ENCODE measurements at places on chromosomes 16 and 17.
A peak's percentile ranks its signal among the peaks of the same experiment; 100 is the strongest.

GRCh38 chr17:17494870-17495535 lies 1.2 kb downstream of the RASD1 start:
- DNase-seq = peak; percentile 19

- no peak for DNase-seq
Observed at GRCh38 chr17:81429821-81430551, 34.7 kb downstream of the BAHCC1 start.

DNA sequence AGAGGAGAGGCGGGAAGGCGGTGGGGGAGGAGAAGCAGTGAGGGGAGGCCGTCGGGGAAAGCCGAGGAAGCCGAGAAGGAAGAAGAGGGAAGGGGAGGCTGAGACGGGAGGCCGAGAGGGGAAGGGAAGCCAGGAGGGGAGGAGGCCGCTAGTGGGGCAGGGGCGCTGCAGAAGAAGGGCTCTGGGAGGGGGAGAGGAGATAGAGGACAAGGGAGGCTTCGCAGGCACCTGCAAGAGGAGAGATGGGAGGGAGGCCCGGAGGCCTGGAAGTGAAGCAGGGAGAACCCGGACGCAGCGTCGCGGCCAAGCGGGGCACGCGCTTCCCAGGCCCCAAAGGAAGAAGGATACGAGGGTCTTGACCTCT lies 2.3 kb downstream of the C17orf58 start:
- no peak for DNase-seq

GRCh38 chr17:57920916-57921703 lies 34.1 kb downstream of the CUEDC1 start:
- no peak for DNase-seq

GRCh38 chr16:924063-924462 lies 46.7 kb downstream of the LMF1 start:
- no peak for DNase-seq

GRCh38 chr17:61216066-61216465 lies 183.6 kb upstream of the TBX2 start:
- DNase-seq = no peak

DNA sequence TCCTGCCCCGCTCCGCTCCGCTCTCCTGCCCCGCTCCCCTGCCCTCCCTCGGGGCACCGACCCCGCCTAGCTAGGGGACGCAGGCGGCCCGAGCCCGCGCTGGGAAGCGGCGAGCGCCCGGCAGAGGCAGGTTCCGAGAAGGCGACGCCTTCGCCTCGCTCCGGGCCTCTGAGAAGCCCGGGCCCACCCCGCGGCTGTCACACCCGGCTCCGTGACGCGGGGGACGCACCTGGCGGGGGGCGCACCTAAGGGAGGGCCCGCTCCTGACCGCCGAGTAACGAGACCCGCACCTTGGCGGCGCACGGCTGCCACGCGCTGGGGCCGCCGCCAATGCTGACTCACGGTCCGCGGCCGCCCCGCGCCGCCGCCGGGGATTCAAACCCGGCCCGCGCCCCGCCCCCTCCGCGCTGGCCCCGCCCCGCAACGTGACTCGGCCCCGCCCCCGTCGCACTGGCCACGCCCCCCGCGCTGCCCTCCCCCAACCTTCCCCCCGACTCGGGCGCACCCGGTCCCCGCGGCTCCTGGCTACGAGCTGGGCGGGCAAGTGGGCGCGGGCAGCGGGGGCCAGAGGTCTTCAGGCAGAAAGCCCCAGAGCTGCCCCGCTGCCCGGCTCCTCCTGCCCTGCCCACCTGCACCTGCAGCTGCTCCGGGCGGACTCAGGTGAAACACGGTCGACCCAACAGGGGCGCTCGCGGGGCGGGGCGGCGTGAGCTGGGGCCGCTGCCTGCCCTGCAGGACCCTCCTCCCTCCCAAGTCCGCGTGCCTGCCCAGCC lies 27.8 kb downstream of the GNPTG start:
- peak; percentile 68 for DNase-seq

DNA sequence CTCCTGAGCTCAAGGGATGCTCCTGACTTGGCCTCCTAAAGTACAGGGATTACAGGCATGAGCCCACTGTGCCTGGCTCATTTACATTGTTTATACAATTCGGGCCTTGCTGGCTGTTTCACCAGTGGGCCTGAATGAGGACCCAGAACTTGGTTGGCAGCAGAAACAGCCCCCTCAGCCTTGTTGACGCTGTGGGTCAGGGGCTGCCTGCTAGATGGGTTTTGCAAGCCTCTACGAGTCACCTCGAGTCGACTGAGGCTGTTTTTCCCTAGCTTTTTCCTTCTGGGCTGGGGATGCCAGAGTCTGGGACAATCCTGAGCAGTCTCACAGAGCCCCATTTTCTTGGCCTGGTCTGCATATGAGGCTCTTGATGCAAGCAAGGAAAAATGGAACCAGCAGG lies 16.1 kb downstream of the PPL start:
- no peak for DNase-seq

- DNase-seq = no peak
Observed at GRCh38 chr17:81328978-81329926, 34.1 kb upstream of the SLC38A10 start.

DNA sequence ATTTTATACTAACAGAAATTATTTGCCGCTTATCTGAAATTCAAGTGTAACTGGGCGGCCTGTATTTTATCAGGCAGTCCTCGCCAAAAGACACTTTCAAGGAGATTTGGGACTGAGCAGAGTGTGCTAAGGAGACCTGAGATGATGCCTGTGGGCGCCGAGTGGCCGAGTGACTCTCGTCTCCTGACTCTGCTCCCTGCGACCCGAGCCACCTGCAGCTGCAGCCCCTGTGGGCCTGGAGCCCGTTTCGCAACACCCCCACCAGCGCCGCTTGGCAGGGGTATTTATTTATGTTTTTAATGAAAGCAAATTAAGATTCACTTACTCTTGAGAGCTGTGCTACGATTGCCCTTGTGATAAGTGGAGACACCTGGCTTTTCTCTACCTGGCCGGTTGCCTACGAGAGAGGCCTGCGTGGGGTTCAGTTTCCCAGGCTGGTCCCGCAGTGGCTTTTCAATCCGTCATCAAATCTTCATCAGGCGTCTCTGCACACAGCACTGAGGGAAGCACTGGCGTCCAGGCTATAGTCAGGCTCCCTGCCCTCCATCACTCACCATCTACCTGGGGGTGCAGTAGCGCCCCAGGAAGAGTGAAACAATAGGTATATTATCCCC lies 124.0 kb downstream of the SEC14L1 start:
- DNase-seq = no peak

DNA sequence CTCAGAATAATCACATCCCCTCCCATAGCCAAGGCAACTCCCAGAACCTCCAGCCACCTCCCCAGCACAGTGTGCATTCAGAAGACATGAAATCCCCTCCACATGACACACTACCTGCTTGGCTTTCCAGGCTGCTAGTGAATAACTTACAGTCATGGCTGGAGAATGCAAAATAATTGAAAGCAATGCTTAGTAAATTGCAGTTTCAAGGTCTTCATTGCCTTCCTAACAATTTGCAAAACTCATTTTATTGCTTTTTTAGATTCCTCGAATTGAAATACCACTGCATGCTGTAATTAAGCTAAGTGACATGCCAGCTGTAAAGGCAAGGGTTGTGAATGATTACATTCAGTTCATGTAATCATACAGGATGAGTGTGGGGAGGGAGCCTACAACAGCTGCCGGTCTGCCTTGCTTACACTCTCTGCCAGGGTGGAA lies 29.0 kb upstream of the HOXB13 start:
- no peak for DNase-seq

GRCh38 chr17:81438688-81439087 lies 43.4 kb downstream of the BAHCC1 start:
- no peak for DNase-seq

GRCh38 chr16:27341549-27341948 lies 27.8 kb downstream of the IL4R start:
- DNase-seq = no peak

- no peak for DNase-seq
Observed at GRCh38 chr17:37024181-37024637, 75.5 kb downstream of the AATF start.

DNA sequence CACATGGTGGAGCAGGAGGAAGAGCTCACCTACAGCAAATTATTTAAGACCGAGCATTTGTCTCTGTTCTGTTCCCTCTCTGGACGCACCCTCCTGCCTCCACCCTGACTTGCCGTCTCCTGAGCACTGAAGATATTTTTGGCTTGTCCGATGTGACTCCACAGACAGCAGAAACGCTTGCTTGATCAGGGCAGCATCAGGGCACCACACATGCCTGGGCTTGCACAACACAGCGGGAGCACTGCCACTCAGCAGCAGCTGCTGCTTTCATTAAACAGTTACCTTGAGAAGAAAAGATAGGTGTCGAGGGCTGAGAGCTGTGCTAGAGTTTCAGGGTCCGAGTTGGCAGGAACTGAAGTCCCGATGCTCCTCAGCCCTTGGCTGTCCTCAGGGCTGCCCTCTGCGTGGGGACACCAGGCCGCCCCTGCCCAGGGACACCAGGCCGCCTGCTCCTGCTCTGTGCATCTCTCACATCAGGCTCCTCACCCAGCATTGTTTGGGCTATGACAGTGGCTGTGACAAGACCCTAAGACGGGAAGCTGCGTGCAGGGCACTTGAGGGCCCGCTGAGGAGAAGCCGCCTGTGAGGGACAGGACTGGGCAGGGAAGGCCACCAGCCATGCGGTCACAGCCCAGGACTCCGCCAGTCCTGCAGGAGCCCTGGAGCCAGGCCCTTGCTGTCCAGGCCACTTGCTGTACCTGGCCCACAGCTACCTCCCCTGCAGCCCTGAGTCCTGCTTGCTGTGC lies 21.3 kb upstream of the CDH15 start:
- DNase-seq = no peak

- no peak for DNase-seq
Observed at GRCh38 chr16:21613361-21613760, 14.0 kb downstream of the METTL9 start.

GRCh38 chr16:70457446-70458166 lies 3.2 kb downstream of the FCSK start:
- DNase-seq = no peak

- DNase-seq = no peak
Observed at GRCh38 chr17:964876-965275, 14.7 kb downstream of the NXN start.

DNA sequence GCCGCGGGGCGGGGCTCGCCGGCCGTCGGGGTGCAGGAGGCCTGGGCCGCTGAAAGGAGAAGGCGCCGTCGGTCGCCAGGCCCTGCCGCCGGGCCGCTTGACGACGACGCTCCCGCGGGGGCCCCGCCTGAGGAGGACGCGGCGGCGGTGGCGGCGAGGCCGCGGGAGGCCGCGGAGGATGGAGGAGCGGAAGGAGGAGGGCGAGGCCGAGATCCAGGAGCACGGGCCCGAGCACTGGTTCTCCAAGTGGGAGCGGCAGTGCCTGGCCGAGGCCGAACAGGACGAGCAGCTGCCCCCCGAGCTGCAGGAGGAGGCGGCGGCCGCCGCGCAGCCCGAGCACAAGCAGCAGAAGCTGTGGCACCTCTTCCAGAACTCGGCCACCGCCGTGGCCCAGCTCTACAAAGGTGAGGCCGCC lies 430 bp downstream of the HAPSTR1 start:
- peak; percentile 52 for DNase-seq

DNA sequence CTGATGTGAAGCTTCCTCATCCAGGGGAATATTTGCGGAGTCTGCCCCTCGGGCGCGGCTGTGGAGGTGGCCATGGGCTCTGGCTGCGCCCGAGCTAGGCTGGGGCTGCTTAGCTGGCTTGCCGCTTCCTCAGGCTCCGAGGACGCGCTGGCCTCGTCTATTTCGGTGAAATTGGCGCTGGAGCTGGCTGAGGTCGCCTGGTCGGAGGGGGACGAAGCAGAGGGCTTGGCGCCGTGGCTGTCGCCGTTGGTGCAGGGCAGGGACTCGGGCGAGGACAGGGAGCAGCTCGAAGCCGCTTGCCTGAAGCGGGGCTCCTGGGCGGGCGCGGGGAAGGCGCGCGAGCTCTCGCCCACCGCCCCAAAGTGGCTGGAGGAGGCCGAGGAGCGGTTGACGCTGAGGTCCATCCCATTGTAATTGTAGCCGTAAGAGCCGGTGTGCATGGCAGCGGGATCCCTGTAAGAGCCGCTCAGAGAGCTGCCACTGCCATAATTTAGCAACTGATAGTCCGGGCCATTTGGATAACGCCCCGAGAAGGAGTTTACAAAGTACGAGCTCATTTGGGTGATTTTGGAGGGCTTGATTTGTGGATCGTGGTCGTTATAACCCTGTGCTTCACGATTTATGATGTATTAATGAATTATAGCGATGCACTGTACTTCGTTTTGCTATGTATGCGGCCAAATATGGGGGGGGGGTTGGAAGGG lies at the start of gene HOXB5:
HOXB5 (minus strand) TSS at position 654 of the 704 bp plus-strand sequence; CDS start at position 557, 97 bp downstream.
- no peak for DNase-seq

GRCh38 chr16:58222532-58223316 lies 24.8 kb upstream of the CSNK2A2 start:
- no peak for DNase-seq

GRCh38 chr17:1174263-1174880 lies 5.4 kb downstream of the ABR start:
- DNase-seq = no peak

DNA sequence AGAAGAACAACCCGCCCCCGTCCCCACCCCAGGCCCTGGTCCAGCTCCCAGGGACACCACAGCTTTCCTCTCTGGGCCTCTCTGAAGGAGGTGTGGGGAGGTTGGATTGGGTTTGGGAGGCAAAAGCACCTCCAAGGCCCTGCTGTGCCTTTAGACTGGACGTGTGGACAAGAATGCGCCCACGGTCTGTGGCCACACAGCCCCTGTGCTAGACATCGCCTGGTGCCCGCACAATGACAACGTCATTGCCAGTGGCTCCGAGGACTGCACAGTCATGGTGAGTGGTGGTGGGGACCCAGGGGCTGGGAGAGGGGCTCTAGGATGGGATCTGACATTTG lies 3.0 kb downstream of the CORO1A start:
- no peak for DNase-seq

DNA sequence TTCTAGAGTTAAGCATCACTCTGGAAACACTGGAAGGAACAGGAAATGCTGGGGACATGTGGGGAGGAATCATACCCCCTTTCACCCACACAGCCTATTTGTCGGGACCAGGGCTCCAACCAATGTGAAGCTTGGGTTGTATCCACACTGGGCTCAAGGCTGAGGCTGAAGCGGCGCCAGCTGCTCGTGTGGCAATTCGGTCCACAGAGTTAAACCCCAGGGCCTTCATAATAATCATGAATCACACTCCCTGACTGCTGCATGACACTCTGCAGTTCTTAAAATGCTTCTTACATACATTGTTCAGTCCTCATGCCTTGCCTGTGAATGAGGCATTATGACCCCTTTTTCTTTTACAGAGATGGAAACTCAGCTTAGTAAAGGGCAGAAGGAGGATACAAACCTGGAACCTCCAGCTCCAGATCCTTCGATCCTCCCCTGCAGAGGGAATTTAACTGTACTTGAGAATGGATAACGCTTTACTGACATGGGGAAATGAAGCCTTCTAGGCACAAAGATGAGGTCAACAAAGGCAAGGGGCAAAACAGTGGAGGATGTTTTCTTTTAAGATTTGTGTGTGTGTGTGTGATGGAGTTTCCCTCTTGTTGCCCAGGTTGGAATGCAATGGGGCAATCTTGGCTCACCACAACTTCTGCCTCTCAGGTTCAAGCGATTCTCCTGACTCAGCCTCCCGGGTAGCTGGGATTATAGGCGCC lies 72.7 kb downstream of the SOX9 start:
- no peak for DNase-seq

DNA sequence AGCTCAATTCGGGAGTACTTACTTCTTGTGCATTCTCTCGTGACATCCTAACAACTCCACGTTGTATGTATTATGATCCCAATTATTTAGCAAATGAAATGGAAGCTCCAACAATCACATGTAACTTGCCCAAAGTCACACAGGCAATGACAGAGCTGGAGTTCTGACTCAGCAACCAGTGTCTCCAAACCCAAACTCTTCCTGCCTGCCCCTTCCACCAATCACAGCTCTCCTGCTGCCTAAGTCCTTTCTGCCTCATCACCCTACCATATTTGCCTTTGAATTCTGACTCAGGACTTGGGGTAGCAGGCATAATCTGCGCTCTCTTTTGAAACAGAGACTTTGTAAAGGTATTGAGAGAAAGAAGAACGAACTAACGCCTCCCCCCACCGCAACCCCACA lies 245.2 kb upstream of the MAF start:
- no peak for DNase-seq

Data from activated naive CD4-positive, alpha-beta T cell treated with Interleukin-2 at 50 U/mL for 16 hours (primary cell).